ENCODE measurements at places on chromosomes 2 and 18.

GRCh38 chr2:127235082-127235702 lies 15.1 kb upstream of the CYP27C1 start:
- no peak for DNase-seq

DNA sequence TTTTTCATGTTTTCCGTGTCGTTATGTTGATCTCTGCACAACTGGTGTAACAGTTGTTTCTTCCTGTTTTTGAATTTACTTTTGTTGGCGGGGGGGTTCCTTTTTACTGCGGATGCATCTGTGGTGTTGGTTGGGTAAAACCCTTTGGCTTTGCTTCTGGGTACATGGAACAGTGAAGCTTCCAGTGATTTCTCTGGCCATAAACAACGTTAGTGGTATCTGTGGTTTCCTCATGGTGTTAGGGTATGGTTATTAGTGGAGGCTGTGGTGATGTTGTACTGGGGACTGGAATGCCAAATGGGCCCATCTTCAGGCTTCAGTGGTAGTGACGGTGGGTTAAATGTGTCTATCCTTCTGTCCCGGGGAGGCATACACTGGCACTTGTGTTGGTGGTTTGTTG lies 285.4 kb upstream of the ZNF804A start:
- DNase-seq = no peak

DNA sequence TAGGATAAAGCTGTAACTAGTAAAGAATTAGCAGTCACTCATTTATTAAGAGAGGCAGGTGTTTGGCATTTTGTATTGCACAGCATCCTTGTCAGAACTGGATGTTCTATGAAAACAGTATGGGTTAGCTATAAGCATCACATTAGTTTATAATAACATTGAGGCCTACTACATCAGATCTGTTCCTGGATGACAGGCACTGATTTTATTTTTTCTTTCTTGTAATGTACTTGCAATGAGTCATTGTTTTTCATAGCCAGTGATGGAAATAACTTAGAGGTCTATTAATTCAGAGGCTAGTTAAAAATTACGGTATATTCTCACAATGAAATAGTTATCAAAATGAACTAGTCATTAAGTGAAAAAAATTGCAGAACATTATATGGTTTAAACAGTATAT lies 13.0 kb upstream of the RMDN2 start:
- DNase-seq = no peak

- DNase-seq = no peak
Observed at GRCh38 chr2:38465789-38466127, 88.7 kb upstream of the ATL2 start.

DNA sequence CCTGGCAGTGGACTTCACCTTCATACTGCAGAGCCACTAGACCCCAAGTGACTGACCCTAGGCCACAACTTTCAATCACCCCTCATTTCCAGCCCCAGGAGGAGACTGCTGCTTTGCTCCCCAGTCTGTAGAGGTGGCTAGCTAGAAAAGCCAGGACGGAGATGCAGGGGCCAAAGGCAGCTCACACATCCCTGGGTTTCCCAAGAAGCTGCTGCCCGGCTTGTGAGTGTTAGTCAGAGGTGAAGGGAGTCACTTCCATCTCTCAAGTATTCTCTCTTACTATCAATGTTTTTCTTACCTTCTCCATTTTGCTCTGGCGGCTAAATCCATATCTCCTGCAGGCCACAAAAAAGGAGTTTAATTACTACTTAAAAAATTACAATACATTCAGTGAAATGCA lies 36.2 kb downstream of the CCDC93 start:
- DNase-seq = no peak
